ENCODE measurements at places on chromosomes 7 and 10.

DNA sequence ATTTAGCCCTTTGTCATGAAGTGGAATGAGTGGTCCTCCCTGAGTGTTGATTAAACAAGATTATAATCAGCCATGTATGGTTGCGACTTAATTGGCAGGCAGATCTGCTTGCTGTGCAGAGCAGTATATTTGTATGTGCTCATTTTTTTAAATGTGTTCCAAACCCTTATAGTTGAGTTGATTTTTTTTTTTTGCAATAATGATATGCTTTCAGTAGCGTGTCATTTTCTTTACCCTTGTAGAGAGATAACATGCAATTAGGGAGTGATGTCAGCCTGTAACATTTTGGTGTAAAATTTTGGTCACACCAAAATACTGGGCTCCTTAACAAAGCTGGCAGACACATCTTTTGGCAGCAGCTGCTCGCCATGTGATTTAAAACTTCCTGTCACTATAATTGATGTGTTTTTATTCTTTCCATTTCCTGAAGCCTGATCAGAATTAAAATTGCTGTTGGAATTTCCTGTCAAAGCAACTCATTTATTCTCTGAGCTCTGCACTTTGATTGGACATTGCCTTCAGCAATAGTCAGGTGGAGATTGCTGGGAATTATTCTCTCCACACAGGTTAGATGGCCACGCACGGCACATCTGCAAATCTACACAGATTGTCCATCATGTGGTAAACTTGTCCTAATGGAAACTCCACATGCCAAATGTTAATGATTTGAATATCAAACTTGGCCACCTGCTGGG, 125.3 kb downstream of the DYNC1I1 start:
- DNase-seq, result no peak

DNA sequence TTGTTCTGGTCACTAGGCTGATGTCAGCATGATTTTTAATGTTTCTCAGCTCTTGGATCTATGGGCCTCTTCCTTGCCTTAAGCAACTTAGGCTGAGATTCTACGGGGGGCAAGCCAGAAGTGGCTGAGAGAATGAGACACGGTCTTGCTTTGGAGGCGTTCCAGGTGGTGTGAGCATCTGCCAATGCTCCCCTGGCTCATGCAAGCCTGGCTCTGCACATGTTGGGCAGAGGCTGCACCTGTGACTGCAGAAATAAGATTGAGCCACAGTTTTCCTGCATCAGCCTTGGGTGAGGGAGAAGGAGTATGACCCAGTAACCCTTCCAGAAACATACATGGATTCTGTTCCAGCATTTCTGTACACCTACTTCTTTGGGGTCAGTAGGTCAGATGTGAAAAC, 41.9 kb downstream of the C10orf120 start:
- DNase-seq, result no peak

- no peak for DNase-seq
Measured at GRCh38 chr7:45469103-45469502, 105.1 kb upstream of the ADCY1 start.

DNA sequence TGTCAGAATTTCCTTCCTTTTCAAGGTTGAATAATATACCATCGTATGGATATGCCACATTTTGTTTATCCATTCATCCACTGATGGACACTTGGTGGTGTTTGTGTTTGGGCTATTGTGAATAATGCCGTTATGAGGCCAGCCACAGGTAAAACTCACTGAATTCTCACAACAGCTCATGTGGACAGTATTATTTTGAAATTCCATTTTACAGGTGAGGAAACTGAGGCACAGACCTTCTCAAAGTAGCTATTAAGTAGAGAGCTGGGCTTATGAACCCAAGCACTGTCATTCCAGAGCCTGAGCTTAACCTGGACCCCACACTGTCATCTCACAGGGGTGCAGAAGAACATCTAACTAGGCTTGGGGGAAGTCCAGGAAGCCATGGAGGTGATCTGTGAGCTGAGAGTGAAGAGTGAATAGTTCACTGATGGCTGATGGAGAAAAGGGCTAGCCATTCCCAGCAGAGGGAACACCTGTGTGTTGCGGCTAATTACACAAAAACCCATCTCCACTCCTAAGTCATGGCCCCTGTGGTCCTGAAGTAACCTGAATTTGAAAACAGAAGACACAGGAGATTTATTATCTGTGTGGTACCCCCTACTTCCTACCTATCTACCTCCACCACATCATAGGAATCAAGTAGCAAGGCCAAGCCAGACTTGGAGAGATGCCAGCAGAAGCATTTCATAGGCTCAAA, 8.7 kb downstream of the INMT start:
- no peak for DNase-seq

DNA sequence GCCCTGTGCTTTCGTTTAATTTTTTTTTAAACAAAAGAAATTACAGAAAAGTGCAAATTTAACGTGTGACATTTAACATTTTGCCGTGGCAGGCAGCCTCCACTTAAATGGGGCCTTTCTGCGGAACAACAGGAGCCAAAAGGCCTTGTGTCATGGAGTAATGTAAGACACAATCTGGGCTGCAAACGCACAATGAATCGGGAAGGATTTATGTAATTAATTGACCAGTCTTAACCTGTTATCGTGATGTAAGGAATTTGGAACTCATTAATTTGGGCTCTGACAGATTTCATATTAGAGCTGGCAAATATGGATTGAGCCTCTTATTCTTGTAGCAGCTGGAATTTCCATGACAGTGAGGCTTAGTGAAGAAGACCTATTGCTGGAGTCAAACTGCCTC, 86.4 kb downstream of the SNX10 start:
- DNase-seq, result no peak

Data from activated CD4-positive, CD25-positive, alpha-beta regulatory T cell (primary cell).